ENCODE measurements at places on chromosomes 7 and 10.

DNA sequence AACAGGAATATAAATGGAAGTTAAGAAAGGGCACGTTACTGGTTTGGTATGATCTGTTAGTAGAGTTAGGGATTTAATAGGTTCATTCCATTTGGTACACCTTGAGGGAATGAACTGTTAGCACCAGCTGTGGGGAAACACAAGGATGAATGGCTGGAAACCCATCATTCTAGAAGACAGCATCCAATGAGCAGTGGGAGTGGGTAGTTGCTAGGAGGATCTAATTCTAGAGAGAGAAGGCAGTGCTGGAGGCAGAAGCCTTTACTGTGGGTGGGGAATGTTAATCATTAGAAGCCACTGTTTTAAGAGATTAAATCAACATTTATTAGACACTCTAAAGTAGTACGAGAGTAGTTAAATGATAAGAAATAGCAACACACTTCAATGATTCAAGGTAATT lies 15.5 kb upstream of the GPR15LG start:
- no peak for DNase-seq

DNA sequence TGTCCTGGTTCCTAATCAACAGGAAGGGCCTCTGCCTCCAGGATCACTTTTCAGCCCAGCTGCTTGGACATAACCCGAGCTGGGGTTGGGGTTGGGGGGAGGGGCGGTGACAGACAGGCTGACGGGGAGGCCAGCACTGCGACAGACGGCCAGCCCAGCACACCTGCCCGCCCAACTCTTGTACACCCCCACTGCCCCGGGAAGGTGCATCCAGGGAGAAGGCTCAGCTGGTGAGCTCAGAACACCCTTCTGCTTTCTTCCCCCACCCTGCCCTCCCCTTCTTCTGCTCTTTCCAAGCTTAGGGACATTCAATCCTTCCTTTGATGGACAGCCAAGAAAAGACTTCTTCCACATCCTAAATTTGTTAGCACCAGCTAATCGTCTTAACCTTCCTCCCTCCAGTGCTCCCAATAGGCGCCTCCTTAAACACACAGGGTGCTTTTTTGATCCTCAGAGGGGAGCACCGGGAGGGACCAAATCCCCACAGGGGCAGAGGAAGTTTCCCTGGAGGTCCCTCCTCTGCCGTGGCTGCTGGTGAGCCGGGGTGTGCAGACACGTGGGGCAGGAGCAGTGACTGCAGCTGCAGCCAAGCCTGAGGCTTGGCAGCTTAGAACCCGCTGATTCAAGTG lies 44.7 kb downstream of the COL13A1 start:
- DNase-seq = no peak

- peak; percentile 17 for DNase-seq
Observed at GRCh38 chr10:51832652-51833383, 133.4 kb upstream of the CSTF2T start.

- DNase-seq = no peak
Observed at GRCh38 chr10:5125315-5126044, 31.3 kb downstream of the AKR1C3 start.

DNA sequence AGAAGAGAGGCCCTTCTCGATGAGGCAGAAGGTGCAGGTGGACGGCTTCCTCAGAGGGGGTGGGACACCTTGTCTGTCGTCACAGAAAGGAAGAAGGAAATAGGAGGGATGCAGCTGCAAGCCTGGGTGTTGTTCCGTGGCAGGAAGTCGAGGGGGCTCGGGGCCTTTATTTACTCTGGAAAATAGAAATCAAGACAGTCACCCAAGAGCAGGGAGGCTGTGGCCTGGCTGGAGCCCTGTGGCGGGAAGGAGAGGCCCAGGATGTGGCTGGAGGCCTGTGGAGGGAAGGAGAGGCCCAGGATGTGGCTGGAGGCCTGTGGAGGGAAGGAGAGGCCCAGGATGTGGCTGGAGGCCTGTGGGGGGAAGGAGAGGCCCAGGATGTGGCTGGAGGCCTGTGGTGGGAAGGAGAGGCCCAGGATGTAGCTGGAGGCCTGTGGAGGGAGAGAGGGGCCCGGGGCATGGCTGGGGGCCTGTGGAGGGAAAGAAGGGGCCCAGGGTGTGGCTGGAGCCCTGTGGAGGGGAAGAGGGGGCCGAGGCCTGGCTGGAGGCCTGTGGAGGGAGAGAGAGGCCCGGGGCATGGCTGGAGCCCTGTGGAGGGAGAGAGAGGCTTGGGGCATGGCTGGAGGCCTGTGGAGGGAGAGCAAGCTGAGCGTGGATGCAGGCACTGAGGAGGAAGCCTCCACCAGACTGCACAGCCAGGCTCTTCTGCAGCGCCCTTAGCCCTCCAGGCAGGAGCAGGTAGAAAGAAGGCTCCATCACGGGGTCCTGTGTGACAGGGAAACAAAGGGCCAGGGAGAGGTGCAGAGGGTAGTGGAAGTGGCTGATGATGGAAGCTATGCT lies 97.3 kb upstream of the SFMBT2 start:
- DNase-seq = no peak

GRCh38 chr10:14573666-14574261 lies 200.9 kb downstream of the FAM107B start:
- no peak for DNase-seq
